ENCODE measurements at places on chromosomes 5 and 9.

GRCh38 chr5:39640552-39640951 is 215.8 kb upstream of the DAB2 start:
- DNase-seq: no peak

- DNase-seq: no peak
Measured at GRCh38 chr9:122464633-122465567, 12.8 kb downstream of the OR1J1 start.

- peak; percentile 95 for DNase-seq
Measured at GRCh38 chr9:130940693-130941576, 1.9 kb upstream of the FIBCD1 start.

DNA sequence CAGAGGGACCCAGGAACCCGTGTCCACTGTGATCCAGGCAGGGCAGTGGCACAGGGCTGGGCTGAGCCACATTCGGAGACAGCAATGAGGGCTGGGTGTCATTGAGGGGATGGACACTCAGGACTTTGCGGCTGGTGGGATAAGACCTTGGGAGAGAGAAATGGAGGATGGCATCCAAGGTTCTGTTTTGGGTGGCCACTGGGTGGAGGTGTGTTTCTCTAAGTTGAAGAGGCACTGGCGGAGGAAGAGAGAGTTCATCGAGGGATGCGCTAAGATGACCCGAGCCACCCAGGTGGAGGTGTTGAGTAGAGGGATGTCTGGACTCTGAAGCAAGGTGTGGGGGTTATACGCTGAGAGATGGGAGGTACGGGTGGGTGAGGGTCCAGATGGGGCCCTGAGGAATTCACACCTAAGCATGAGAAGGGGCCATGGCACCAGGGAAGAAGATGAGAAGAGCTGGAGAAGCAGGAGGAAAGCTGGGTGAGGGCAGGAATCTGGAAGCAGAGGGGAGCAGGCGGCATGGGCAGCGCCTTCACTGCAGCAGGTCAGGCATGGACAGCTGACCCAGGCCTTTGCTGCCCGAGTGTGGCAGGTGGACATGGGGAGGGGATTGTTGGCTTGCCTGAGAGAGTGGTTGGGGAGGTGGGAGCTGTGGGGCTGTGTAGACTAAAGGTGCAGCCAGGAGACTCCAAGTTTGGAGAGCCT is 2.5 kb upstream of the SLC25A48 start:
- peak; percentile 56 for DNase-seq

- no peak for DNase-seq
Measured at GRCh38 chr5:124574521-124575436, 171.7 kb downstream of the ZNF608 start.

GRCh38 chr9:136341042-136341655 is 13.8 kb downstream of the GPSM1 start:
- no peak for DNase-seq

DNA sequence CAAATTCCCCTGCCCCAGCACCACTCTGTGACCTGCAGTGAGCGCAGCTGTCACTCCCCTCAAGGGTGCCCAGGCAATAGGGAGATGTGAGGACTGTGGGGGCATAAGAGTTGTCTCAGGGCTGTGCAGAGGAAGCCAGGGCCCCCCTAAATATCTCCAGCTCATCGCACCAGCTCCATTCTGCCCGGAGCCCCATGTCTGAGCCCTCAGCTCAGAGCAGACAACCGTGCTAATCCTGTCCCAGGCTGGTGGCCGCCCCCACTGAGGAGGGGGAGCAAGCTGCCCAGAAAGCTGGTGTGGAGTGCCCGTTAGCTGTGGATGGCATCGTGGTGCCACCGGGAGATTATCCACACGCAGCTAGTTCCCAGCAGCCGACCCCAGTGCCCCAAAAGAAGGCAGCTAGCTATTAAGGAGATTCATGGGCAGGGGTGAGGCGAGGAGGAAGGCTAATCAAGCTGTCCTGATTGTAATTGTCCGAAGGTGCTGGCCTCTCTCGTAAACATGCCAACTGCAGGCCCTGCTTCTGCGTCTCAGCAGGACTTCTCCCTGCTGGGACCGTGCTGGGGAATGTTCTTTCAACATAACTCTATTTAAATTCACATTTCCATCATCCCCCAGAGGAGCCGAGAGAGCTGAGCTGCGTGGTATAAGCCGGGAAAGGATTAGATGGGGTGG is 17.0 kb upstream of the FIBCD1 start:
- DNase-seq: no peak

GRCh38 chr5:106113922-106114321 is 1556.8 kb downstream of the EFNA5 start:
- DNase-seq: no peak

- no peak for DNase-seq
Measured at GRCh38 chr9:137772281-137772873, 105.2 kb upstream of the CACNA1B start.

GRCh38 chr9:14730461-14730898 is 7.9 kb upstream of the CER1 start:
- no peak for DNase-seq

GRCh38 chr9:27412963-27413362 is 111.1 kb upstream of the IFNK start:
- DNase-seq: no peak

DNA sequence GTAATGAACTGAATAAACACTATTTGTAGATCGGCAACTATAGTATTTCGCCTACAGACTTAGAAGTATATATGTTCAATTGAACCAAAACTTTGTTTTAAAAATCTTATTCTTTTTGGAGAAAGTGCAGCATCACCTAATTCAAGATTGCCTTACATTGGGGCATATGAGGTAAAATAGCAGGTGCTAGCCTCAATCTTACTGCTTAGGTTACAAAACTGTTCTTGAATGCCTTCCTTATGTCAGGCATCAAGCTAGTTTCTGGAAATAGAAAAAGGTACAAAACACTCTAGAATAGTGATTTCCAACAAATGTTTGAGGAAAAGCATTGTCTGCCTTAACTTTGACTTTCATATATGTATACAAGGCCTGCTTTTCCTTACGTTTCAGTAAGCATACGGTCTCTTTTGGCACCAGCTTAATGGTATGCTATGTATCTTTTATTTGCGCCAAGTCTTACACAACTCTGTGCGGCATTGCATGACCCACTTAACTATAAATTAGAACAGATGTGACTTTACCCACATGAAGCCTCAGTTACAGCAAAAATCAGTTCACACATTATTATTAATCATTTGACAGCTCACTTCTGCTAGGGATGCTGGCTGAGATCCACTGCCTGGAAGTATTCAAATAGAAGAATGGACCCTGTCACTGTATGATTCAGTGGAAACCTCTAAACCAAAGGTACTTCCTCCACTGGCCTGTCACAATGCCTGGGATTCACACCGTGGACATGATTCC is 174.1 kb downstream of the PRELID2 start:
- no peak for DNase-seq
